Stimulated activated CD4-positive, alpha-beta T cell treated with anti-CD3 and anti-CD28 coated beads, Interleukin-12 subunit alpha, Interleukin-12 subunit beta, amount 100 ng/mL, for 4 hours (primary cell): ENCODE measurements at places on chromosomes 3 and 15.

DNA sequence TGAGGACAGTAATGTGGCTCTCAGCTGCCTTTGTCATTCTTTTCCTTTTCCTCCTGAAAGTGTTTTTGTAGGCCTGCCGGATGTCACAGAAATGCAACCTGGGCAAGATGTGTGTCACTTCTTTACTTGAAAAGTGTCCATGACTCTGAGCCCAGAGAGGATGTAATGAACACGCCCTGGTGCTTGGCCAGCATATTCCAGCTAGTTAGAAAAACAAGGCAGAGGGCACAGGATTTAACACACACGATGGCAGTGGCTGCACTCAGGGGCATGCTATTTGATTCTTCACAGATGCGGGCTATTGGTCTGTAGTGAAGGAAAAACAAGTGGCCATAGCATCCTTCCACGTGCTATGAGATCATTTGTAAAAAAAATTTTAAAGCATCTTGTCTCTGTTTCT, 30.3 kb upstream of the PTX3 start:
- no peak for DNase-seq

- DNase-seq: no peak
Measured at GRCh38 chr3:25460751-25461150, 32.7 kb downstream of the RARB start.

GRCh38 chr3:117409256-117409655, 699.7 kb downstream of the TUSC7 start:
- no peak for DNase-seq

GRCh38 chr15:55037071-55037470, 159.7 kb downstream of the RSL24D1 start:
- no peak for DNase-seq

- no peak for DNase-seq
Measured at GRCh38 chr3:66075281-66075680, 36.6 kb upstream of the MAGI1 start.

- peak; percentile 28 for DNase-seq
Measured at GRCh38 chr15:100601163-100601562, 821 bp downstream of the LINS1 start.

DNA sequence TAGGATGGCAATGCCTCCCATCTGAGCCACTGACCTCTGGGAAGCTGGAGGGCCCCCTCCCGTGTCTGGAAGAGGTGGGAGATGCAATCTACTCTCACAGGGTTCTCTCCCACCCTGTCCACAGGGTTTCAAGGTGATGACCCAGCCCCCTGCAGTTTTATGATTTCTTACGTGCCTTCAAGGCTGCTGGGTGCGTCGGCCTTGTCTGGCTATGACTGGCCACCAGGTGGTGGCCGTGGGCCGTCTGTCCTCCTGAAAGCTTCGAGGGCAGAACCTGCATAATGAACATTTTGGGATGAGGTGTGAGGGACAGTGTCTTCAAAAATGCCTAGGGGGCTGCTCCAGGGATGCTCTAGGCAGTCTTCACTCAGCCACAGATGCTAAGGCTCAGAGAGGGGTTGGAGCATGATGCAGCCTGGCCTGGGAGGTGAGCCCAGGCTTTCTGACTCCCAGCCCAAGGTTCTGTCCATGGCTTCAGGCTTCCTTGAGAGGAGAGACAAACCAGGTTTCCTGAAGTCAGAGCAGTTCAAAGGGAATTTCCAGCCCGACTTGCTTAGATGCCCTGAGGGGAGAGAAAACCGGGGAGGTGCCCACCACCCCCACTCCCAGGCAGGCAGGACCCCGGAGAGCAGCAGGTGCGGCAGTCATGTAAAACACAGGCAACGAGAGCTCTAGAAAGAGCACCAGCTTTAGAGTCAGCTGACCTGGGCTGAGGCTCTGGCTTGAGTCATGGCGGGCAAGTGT, 18.7 kb downstream of the ISG20 start:
- no peak for DNase-seq

GRCh38 chr3:53346514-53346913, 829 bp downstream of the DCP1A start:
- DNase-seq: no peak

DNA sequence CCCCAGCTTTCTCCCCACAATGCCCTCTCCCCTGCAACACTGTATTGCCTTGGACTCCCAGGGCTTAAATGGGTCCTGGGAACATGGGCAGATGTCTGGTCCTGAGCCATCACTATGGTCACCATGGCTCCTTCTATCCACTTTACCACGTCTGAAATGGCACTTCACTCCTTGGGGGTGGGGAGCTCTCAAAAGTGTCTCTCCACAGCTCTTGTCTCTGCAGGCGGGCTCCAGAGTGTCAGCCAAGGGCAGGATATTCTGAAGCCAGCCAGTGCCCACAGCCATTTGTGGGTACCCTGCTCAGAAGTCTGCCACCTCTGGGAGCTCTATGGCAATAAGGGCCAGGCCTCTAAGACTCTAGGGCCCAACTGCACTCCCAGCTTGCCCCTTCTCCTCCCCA, 163.9 kb downstream of the PPM1L start:
- no peak for DNase-seq

- DNase-seq: peak; percentile 15
Measured at GRCh38 chr3:197298945-197299854, 788 bp upstream of the DLG1 start.

DNA sequence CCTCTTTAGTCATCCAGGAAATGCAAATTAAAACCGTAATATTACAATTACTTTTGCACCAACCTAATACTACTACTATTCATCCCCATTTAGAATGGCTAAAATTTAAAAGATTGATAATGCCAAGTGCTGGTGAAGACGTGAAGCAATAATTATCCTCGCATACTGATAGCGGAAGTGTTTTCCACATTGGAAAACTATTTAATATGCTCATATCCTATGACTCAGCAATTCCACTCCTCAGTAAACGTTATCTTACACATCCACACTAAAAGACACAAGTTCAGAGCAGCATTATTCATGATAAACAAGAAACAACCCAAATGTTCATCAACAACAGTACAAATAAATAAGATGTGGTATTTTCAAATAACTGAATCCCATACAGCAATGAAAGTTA, 70.6 kb downstream of the VPS13C start:
- no peak for DNase-seq

GRCh38 chr15:71435552-71435951, 320.3 kb downstream of the THSD4 start:
- no peak for DNase-seq

GRCh38 chr3:183015185-183015584, 34.8 kb upstream of the DCUN1D1 start:
- DNase-seq: no peak

DNA sequence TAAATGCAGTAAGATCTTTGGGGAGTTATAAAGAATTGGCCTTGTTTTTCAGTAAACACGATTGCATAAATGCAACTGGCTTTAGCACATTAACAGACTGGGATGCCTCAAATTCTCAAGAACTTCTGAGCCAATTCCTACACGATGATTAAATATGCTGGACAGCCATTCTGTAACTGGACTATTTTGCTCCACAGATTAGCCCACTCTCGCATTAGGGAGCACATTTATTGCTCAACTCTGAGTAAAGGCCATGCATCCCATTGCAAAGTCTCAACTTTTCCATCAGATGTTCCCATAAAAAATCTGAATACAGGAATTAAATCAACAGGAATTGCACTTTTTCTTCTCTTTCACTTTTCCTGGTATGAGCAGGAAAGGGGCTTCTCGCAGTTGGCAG, 66.7 kb upstream of the PRICKLE2 start:
- no peak for DNase-seq
